NCI-H187 (cell line): ENCODE measurements at places on chromosomes 3 and 15.

GRCh38 chr3:66722675-66723074, 221.9 kb upstream of the LRIG1 start:
- DNase-seq: no peak

GRCh38 chr3:108296239-108296638, at the start of gene HHLA2:
Gene HHLA2 (plus strand): TSS chr3:108296548. CDS start chr3:108351814, 55,266 bp downstream.
- DNase-seq: no peak

GRCh38 chr3:32037932-32038267, 56.4 kb downstream of the ZNF860 start:
- DNase-seq: no peak

DNA sequence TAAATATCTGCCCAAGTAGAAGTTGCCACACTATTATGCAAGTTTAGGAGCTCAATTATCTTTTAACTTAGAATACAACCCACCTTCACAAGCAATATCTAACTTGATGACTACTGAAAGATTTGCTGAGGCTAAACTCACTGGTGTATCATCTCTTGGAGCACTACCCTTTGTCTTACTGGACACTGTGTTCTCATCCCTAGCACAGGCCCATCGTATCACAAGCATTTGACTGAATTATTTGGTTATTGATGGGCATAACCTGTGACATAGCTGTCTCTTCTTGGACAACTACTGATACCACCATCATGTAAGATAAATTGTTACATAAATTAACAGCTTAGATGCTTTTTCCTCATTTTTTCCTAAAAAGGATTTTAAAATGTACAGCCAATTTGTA, 216.2 kb upstream of the THBS1 start:
- no peak for DNase-seq

DNA sequence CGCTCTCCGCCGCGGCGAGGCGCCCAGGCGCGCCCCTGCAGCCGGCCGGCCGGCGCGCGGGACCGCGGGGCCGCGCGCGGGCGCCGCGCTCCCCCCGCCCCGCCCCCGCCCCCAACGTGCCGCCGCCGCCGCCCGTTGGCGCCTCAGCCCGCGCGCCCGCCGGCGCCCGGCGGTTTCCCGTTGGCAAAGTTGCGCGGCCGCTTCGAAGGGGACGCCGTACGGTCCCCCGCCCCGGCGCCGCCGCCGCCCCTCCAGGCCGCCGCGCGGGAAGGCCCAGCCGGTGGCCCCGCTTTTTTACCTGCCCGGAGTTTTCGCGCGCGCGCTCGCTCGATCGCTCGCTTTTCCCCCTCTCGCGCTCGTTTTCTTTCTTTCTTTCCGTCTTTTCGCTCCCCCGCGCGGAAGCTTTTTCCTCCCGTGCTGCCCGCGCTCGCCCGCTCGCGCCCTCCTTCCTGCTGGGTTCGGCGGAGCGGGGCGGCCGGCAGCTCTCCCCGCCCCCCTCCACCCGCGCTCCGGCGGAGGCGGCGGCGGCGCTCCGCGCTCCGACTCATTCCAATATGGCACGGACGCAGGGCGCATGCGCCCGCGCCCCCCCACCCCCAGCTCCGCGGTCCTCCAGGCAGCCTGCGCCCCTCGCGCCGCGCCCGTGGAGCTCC, at the start of gene SFMBT1:
Gene SFMBT1, minus strand, starts transcription at position 556 of the 653 bp plus-strand sequence. CDS start 76,945 bp downstream, outside the sequence.
- DNase-seq: peak; percentile 33

DNA sequence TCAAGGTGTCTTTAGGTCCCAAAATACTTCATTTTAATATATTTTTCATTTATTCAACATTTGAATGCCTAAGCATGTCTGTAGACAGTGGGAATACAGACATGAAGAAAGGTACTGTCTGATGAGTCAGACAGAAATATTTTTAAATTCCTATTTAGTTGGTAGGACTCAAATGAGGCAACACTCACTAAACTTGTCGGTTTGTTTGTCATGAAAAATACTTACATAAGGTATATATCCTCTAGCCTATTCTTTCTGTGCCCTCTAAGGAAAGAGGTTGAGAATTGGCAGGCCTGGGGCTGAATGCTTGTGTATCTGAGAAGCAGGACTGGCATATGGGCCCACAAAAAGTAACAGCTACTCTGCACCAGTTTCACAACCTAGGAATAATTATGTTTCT, 423.6 kb upstream of the MDFIC2 start:
- DNase-seq: no peak

GRCh38 chr3:190000187-190000860, 120.4 kb downstream of the P3H2 start:
- DNase-seq: no peak

DNA sequence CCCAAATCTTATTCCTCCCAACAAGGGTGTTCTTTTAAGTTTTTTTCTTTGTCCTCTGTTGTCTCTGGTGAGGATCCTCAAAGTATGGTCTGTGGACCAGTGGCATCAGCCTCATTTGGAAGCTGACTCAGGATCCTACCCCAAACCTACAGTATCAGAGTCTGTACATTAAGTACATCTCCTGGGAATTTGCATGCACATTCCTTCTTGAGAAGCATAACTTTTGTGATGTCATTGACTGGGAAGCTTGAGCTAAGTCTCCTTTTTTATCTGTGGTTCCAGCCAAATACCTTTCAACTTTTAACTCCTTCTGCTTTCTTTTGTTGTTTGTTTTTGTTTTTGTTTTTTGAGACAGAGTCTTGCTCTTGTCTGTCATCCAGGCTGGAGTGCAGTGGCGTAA, 40.5 kb downstream of the ARMC8 start:
- DNase-seq: no peak

DNA sequence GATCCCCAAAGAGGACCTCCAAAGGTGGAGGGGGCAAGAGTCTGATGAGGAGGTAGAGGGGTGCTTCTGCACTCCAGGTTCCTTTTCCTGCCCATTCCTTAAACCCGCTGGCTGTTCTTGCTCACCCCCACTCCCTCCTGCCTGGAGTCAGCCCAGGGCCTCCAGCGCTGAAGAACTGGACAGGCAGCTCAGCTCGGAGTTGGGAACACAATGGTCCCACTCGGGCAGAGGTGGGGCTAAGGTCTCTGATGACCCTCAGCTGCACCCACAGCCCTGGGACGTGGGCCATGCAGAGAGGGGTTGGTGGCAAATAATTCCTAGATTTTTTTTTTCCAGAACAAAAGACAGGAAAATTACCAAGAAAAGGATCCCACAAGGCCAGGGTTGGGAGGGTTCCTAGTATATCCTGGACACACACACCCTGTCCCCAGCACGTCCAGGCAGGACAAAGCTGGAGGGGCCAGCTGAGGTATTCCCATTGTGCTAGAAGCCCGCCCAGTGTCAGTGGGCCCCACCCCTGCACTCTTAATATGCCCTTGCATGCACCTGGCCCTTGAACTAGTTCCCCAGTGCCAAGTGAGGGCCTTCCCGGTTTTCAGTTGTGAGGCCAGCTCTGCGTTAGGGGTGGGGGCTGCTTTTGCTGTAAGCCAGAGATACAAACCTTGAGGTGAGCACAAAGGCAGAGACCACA, 22.1 kb upstream of the IP6K2 start:
- no peak for DNase-seq
